Fibroblast of skin of right biceps (primary cell): ENCODE measurements at places on chromosomes 6 and 20.

GRCh38 chr6:35086282-35086632 is 54.9 kb downstream of the TCP11 start:
- DNase-seq, result no peak

- no peak for DNase-seq
Observed at GRCh38 chr6:98380589-98380988, 453.8 kb upstream of the POU3F2 start.

GRCh38 chr20:35838205-35838604 is 66.4 kb downstream of the PHF20 start:
- no peak for DNase-seq

DNA sequence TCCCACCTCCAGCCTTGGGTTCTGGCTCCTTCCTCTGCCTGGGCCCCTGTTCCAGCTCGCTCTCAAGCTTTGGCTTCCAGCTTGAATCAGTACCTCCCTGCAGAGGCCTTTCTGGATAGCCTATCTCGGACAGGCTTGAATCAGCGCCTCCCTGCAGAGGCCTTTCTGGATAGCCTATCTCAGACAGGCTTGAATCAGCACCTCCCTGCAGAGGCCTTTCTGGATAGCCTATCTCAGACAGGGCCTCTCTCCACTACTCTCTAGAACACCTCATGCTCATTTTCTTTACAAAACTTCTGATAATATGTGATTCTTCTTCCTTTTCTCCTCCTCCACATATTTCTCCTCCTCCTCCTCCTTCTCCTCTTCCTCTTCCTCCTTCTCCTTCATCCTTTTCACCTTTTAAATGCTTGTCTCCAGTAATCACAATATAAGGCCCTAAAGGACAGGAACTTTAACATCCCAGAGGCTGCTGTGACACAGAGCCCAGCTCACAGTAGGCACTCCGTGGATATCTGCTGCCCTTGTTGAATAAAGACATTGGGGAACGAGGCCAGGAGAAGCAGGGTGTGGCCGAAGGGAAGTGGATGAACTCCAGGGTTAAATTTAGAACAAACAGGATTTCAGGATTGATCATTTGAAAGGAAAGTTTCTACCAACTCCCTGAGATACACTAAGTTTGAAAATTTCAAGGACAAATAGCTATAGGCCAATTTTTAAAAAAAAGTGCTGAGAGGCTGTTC is 9.3 kb upstream of the RPS6KA2 start:
- no peak for DNase-seq

DNA sequence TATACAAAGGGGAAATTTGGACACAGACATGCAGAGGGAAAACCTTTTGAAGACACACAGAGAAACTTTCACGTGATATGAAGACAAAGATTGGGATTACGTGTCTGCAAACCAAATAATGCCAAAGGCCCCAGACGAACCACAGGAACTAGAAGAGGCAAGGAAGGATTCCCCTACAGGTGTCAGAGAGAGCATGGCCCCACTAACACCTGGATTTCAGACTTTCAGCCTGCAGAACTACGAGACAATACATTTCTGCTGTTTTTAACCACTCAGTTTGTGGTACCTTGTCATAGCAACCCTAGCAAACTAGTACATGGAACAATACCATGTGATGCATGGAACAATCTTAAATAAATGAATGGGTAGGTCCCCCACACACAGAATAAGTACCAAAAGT is 341.0 kb downstream of the HDGFL1 start:
- DNase-seq, result no peak

DNA sequence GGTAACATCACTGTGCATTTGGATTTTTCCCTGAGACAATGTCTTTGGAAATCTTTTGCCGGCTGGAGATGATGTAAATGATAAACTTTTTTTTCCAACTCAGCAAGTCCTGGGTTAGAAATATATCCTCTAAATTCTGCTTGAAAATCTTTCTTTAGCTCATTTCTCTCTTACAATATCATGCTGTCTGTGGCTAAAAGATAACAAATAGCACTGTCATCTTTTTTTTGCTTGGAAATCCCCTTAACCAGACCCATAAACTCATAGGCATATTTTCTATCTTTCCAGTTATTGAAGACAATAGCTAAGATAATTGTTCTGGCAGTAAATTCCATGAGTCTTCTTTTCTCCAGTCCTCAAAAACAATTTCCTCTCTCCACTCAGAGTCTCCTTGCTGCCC is 481.5 kb downstream of the NKAIN2 start:
- no peak for DNase-seq

DNA sequence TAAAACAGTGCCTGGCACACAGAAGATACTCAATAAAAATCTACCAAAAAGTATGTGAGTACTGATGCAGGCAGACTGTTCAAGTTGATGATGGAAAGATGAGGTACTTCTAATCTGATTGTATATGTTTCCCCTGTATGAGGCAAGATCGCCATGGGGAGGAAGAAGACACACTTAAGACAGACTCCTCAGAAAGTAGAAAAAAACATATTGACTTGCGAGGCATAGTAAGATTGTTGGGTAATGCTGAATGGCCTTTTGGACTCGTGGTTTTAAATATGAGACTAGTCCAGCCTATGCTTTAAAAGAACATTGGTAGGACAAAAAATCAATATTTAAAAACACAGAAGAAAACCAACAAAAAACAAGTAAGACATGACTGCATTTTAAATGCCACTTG is 72.6 kb downstream of the SHPRH start:
- no peak for DNase-seq

GRCh38 chr20:59737073-59737666 is 132.8 kb downstream of the PHACTR3 start:
- DNase-seq, result no peak

GRCh38 chr6:41098366-41098765 is 25.6 kb downstream of the NFYA start:
- DNase-seq, result no peak

GRCh38 chr20:64222291-64222735 is 33.2 kb upstream of the PCMTD2 start:
- no peak for DNase-seq

DNA sequence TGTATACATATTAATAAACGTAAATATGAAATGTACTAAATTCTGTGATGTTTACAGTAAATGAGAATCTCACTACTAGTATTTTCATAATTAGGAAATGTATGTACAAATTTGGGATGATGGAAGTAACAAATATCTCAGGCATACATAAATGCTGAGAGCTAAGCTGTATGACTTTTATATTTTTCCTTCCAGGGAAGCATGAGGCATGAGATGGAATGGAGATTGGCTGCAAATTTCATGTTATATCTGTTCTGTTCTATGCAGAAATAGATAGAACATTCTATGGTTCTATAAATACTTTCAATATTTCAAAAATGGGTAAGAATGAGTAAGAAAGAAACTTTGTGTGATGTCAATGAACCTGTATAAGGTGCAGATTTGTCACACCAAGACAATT is 335.2 kb downstream of the KHDRBS2 start:
- DNase-seq, result no peak

DNA sequence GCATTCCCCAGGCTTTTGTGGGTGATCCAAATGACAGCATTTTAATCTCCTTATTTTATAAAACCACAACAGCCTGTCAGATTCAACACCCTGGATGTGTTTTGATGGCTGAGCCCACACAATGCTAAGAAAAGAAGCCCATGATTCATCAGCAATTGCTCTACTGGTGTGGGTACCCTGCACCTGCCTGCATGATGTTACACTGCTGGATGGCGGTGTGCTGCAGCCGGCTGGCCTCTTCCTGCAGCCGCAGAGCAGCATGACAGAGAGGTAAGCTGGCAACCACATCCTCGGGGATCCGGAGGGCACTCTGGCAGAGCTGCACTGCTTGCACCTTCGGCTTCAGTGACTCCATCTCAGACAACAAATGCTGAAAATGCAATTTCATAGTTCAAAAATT is 327.5 kb downstream of the SYNE1 start:
- no peak for DNase-seq

GRCh38 chr20:60024245-60024644 is 66.0 kb downstream of the CDH26 start:
- DNase-seq, result no peak

GRCh38 chr6:90178384-90178855 is 118.2 kb downstream of the BACH2 start:
- DNase-seq, result no peak

GRCh38 chr6:47733879-47734558 is 35.6 kb downstream of the ADGRF4 start:
- peak; percentile 5 for DNase-seq

DNA sequence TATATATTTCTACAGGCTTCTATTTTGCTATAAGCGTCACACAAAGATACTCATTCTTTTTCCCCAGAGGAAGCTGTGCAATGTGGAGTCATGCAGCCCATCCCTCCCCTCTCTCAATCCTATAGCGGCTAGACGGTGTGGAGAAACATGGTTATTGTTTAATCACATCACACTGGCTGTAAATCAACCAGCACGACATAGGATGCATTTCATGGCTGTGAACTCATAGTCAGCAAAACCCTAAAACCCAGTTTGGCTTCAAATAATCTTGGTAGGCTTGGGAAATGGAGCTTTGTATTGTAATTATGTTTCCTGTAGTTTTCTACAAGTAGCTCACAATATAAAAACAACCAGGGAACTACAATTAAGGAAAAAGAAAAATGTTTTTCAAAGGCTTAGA is 16.8 kb downstream of the FOXC1 start:
- DNase-seq, result peak; percentile 51

DNA sequence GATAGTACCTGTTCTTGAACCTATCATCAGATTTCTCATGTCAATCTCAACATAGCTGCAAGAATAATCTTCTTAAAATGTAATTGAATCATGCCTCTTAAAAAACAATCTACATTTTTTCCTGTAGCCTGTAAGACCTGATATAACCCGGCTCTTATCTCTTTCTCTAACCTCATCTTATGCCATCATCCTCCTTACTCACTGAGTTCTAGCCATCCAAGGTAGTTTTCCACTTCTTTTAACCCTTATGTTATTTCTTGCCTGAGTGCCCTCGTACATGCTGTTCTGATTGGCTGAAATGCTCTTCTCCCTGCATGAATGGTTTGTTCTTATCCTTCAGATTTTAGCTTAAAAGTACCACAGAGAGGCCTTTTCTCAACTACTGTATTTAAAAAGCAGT is 16.4 kb downstream of the SLC17A5 start:
- DNase-seq, result no peak

DNA sequence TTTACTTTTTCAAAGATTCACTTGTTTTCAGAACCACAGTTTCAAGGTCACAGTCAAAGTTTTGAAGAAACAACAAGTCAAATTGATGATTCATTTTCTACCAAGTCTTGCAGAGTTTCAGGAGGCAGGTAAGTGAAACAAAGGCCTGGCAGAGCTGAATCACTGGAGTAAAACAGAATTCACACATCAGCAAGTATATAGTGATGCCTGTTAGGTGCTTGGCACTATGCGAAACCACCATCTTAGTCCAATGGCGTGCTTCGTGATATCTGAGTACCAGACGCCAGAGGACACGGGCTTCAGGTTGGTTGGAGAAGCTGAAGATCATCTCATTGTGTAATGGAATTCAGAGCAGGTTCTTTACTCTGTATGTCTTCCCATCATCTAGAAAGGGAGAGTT is 75.9 kb downstream of the RTN4IP1 start:
- DNase-seq, result no peak

- DNase-seq, result peak; percentile 95
Observed at GRCh38 chr20:53900380-53900999, 169.9 kb downstream of the BCAS1 start.
